ENCODE measurements at places on chromosomes 1 and 21.

- DNase-seq = no peak
Observed at GRCh38 chr1:230922620-230923019, 54.3 kb upstream of the C1orf198 start.

DNA sequence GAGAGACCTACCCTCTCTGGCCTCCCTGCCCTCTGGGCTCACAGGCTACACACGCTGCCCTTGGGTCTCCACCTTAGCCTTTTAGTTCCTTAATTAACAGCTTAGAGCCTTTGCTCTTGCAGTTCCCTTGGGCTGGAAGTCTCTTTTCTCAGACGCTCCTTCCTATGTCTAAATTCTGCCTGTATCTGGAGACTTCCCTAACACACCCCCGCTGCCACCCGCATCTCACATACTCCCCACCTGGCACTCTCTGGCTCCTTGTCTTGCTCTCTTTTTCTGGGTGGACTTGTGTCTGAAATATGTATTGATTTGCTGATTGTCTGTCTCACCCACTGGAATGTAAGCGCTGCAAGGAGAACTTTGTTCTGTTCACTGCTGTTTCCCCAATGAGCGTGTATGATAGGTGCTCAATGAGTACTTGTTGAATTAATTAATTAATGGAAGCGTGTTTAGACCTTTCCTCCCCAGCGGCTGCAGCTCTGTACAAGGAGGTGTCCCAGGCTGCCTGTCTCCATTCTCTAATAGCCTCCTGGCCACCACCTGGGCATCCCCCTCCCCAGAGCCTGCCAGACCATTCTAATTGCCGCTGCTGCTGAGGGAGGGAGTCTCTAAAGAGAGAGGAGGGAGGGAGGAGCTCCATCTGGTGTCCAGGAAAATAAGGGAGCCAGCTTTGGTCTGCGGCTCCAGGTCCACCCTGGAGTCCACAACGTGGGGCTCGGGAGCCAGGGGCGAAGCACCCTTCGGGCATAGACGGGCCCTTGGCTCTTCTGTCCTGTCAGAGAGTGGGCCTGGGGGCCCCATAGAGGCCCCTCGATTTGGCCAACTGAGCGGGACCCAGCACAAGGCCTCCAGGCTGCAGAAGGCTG, 95.4 kb downstream of the RNF220 start:
- DNase-seq = no peak

GRCh38 chr1:183568176-183569021, 21.9 kb downstream of the NCF2 start:
- DNase-seq = no peak

DNA sequence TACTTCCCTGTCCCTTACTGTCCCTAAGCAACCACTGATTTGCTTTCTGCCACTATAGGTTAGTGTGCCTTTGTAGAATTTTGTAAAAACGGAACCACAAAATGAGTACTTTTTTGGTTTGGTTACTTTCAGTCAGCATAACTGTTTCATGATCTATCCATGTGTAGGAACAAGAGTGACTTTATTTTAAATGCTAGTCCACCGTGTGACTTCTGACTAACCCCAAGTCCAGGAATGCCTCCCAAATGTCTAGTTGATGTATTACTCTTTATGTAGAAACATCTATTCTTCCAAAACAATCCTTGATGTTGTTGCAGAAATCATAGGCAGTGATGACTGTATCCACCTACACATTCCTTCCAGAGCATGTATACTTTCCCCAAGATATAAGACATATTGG, 21.3 kb downstream of the ATPAF1 start:
- DNase-seq = no peak

DNA sequence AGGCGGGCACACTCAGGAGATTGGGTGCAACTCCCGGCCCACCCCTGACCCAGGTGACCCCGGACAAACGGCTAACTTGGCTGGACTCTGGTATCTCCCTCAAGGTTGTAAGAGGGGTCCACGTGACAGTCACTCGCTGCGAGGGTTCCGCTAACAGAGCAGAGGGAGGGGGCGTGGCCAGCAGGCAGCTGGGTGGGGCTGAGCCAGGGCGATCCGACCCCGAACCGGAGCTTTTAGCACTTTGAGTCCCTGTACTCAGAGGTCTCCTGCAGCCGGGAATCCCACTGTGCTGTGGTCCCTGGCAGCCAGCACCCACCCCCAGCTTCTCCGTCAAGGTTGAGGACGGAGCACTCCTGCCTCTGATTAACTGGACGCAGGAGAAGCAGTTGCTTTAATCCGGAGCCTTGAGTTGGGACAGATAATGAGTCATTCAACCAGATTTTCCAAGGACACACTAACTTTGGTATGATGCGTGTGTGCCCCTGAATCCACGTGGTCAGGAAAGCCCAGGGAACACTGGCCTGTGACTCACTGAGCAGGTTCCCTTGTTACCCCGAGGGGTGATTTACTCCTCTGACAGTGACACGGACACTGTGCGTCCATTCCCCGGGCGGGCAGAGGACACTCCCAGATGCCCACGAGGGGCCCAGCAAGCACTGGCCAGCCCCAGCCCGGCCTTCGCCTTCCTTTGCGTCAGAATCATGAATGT, 16.8 kb downstream of the TRPM2 start:
- DNase-seq = peak; percentile 14
